ENCODE measurements at places on chromosomes 1 and 21.

GRCh38 chr1:36199934-36200741 is 24.1 kb upstream of the THRAP3 start:
- no peaks in the 10 kb centered on the region for H3K4me1 ChIP-seq
- no peaks in the 10 kb centered on the region for H3K36me3 ChIP-seq
- no peaks in the 10 kb centered on the region for H3K27me3 ChIP-seq
- no peak overlapping the region for H3K4me3 ChIP-seq

- no peak overlapping the region for H3K4me3 ChIP-seq
- H3K27me3 ChIP-seq = no peaks in the 10 kb centered on the region
- H3K36me3 ChIP-seq = no peaks in the 10 kb centered on the region
- no peak for DNase-seq
- peak overlapping the region; percentile 69 for H3K27ac ChIP-seq
Measured at GRCh38 chr1:31849653-31850052, 33.8 kb upstream of the SPOCD1 start.

GRCh38 chr1:36076979-36077573 is 6.8 kb upstream of the TEKT2 start:
- no peak overlapping the region for H3K27ac ChIP-seq
- DNase-seq = no peak
- H3K4me1 ChIP-seq = no peaks in the 10 kb centered on the region

GRCh38 chr1:54463259-54464030 is 57.3 kb upstream of the SSBP3 start:
- H3K27me3 ChIP-seq = no peaks in the 10 kb centered on the region
- no peak overlapping the region for H3K27ac ChIP-seq
- H3K36me3 ChIP-seq = no peaks in the 10 kb centered on the region
- no peak for DNase-seq
- H3K4me3 ChIP-seq = no peak overlapping the region

GRCh38 chr1:156663178-156663577 is 14.0 kb downstream of the NES start:
- peaks cover 27% of the 10 kb centered on the region for H3K4me1 ChIP-seq
- H3K27ac ChIP-seq = no peak overlapping the region

- H3K27me3 ChIP-seq = no peaks in the 10 kb centered on the region
- H3K27ac ChIP-seq = peak overlapping the region; percentile 8
- peaks cover 42% of the 10 kb centered on the region for H3K4me1 ChIP-seq
- peak overlapping the region; percentile 8 for H3K4me3 ChIP-seq
Measured at GRCh38 chr21:34962586-34963222, 86.4 kb downstream of the RUNX1 start.

DNA sequence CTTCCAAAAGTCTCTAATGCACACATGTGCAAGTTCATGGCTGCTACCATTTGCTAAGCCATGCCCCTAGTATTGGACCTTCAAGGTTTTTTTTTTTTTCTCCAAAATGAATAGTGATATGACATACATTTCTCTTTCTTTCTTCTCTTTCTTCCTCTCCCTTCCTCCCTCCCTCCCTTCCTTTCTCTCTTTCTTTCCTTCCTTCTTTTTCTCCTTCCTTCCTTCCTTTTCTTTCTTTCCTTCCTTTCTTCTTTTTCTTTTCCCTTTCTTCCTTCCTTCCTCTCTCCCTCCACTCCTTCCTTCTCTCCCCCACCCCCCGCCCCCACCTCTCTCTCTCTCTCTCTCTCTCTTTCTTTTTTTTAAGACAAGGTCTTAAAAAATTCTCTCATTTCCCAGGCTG is 3.4 kb upstream of the RNF187 start:
- H3K27ac ChIP-seq = no peak overlapping the region
- no peak overlapping the region for H3K4me3 ChIP-seq
- H3K27me3 ChIP-seq = no peaks in the 10 kb centered on the region
- H3K4me1 ChIP-seq = peaks cover 9% of the 10 kb centered on the region
- DNase-seq = no peak

GRCh38 chr1:236063919-236064673 is 794 bp downstream of the NID1 start:
- no peaks in the 10 kb centered on the region for H3K36me3 ChIP-seq
- H3K27ac ChIP-seq = no peak overlapping the region
- H3K4me1 ChIP-seq = peaks cover 12% of the 10 kb centered on the region
- peak overlapping the region; percentile 58 for H3K4me3 ChIP-seq
- peaks cover 4% of the 10 kb centered on the region for H3K27me3 ChIP-seq

DNA sequence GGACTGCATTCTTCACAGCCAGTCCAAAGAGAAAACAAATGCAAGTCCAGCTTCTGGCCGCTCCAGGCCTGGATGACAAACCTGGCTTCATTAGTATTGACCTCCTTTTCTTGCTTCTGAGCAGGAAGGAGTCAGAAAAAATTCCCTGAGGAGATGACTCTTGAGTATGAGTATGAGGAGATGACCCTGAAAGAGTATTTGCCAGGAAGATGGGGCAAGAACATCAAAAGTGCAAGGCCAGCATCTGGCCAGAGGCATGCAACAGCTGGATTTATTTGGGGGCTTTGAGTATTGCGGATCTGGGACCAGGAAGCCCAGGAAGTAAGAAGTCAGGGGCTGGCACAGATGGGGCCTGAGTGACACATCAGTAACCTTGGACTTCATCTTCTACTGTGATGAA is 113.9 kb downstream of the GLIS1 start:
- no peak overlapping the region for H3K27ac ChIP-seq
- DNase-seq = no peak
- H3K4me1 ChIP-seq = no peaks in the 10 kb centered on the region
- H3K4me3 ChIP-seq = no peak overlapping the region

DNA sequence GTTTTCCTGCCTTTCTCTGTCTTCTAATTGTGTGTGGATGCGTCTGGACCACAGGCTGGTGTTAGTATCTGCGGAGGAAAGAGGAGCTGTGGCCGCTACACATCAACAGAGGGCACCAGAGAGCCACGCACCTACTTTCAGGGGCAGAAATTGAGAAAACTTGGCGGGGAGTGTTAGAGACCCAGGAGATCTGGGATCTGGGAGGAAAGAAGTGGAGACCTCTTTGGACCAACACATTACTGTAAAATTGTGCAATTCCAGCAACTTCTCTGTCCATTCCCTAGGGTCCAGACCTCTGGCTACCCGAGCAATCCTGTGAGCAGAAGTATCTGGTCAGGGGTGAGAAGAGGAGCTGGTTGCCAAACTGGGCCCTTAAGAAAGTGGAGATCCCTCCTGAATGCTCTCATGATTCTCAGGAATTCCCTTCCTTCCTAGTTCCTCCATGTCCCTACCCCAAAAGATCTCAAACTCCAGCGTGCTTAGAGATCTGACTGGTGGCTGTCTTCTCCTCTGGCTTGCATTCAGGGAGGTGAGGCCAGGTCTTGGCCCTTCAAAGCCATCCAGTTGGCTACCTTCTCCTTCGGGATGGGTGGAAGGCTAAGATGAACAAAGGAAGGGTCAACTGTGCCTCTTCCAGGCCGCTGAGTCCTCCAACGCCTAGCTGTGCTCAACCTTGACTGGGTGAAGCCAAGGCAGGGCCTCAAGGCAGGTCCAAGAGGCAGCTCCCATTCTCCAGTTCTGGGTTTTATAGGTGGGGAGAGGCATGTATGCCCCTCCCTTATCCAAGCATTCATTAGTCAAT is 1.2 kb upstream of the KIRREL1 start:
- H3K4me1 ChIP-seq = no peaks in the 10 kb centered on the region
- no peak overlapping the region for H3K27ac ChIP-seq
- no peak overlapping the region for H3K4me3 ChIP-seq
- DNase-seq = peak; percentile 16
- no peaks in the 10 kb centered on the region for H3K36me3 ChIP-seq

GRCh38 chr1:186144505-186144904 is 230.5 kb downstream of the TPR start:
- H3K27me3 ChIP-seq = no peaks in the 10 kb centered on the region
- no peak for DNase-seq
- H3K4me1 ChIP-seq = no peaks in the 10 kb centered on the region

- DNase-seq = no peak
- H3K27ac ChIP-seq = no peak overlapping the region
- no peaks in the 10 kb centered on the region for H3K4me1 ChIP-seq
Measured at GRCh38 chr1:66156144-66156543, 363.4 kb downstream of the PDE4B start.

- no peaks in the 10 kb centered on the region for H3K27me3 ChIP-seq
- no peaks in the 10 kb centered on the region for H3K36me3 ChIP-seq
- no peaks in the 10 kb centered on the region for H3K4me1 ChIP-seq
Measured at GRCh38 chr1:96918406-96918805, 196.8 kb downstream of the PTBP2 start.

- no peak overlapping the region for H3K27ac ChIP-seq
- no peak for DNase-seq
- H3K4me1 ChIP-seq = no peaks in the 10 kb centered on the region
- no peaks in the 10 kb centered on the region for H3K27me3 ChIP-seq
- no peaks in the 10 kb centered on the region for H3K36me3 ChIP-seq
- H3K4me3 ChIP-seq = no peak overlapping the region
Measured at GRCh38 chr1:180309338-180309737, 79.3 kb downstream of the LHX4 start.

DNA sequence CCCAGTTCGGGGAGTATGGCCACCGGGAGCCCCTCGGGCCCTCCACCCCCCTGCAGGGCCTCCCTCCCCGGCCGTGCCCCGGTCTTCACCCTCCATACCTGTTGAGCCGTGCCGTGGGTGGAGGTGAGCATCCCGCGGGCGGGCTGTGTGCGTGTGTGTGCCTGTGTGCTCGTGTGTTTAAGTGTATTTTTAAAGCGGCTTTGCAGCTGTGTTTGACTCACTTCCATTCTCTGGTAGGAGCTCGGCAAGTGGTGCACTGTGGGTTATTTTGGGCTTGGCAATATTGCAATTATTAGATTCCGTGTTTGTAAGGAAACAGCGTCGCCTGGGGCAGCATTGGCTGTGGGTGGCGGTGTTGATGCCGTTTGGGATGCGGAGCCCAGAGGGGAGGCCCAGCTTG is 20.3 kb upstream of the PLCH2 start:
- no peaks in the 10 kb centered on the region for H3K36me3 ChIP-seq
- no peak overlapping the region for H3K4me3 ChIP-seq
- no peaks in the 10 kb centered on the region for H3K27me3 ChIP-seq
- no peak for DNase-seq

GRCh38 chr1:30512914-30513265 is 210.5 kb downstream of the MATN1 start:
- no peak for DNase-seq
- no peaks in the 10 kb centered on the region for H3K36me3 ChIP-seq
- no peak overlapping the region for H3K27ac ChIP-seq
- no peaks in the 10 kb centered on the region for H3K27me3 ChIP-seq

- H3K27ac ChIP-seq = no peak overlapping the region
- H3K4me3 ChIP-seq = no peak overlapping the region
- H3K36me3 ChIP-seq = no peaks in the 10 kb centered on the region
- peaks cover 5% of the 10 kb centered on the region for H3K4me1 ChIP-seq
- DNase-seq = no peak
- no peaks in the 10 kb centered on the region for H3K27me3 ChIP-seq
Measured at GRCh38 chr21:33036430-33037162, 10.9 kb downstream of the OLIG2 start.
